Stimulated activated CD8-positive, alpha-beta memory T cell treated with anti-CD3 and anti-CD28 coated beads, Interleukin-7, amount 100 ng/mL, for 4 hours (primary cell): ENCODE measurements at places on chromosomes 6 and 20.

DNA sequence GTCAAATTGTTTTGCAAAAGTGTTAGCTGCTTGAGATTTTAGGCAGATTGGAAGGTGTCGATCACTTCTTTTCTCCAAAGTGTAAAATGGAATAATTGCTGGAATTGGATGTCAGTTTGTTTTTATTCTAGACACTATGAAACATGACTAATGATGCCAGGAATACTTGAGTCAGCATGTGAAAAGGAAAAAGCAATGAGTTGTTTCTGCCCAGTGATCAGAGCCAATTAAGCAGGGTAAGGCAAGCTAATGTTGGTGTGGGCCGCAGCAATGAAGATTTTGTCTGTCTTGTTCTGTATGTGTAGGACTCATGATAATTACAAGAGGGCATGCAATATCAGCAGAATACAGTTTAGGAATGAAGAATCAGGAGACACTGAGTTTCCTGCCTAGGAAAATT, 110.3 kb downstream of the CARMIL1 start:
- DNase-seq = no peak

GRCh38 chr6:145508107-145508506, 227.2 kb downstream of the EPM2A start:
- DNase-seq = no peak

GRCh38 chr6:132495604-132496079, 17.3 kb downstream of the STX7 start:
- no peak for DNase-seq

DNA sequence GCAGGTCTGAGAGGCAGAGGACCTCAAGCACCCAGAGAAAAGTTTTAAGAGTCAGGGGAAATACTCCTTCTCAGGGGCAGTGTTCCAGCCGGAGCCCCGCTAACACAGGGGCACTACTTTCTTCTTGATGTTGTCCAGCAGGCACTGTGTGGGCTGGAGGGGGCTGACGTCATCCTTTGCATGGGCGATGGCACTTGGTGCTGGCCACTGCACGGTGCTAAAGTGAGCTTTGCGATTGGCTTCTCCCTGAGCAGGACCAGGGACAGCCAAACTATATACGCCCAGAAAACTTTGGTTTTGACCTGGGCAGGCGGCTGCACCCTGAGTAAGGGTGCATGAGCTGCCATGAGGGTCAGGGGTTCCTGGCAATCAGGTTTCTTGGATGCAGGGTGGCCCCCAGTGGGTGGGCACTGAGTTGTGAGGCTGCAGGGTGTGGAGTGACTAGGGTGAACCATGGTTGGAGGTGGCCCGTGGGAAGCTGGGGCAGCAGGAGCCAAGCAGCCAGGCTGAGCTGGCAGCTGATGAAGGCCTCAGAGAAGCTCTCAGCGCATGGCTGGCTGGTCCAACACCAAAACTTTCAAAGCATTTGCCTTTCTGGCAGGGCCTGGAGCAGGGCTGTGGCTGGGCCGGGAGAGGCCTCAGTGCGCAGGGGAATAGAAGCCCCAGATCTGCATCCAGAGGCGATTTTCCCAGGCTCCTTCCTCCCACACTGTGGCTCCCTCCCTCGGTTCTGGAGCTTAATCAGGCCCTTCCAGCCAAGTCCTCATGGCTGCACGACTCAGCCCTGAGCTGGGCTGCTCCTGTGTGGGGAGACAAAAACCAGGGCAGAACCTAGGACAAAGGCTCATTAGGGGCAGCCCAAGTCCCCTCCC, 18.3 kb downstream of the MRPS18A start:
- no peak for DNase-seq

- peak; percentile 28 for DNase-seq
Observed at GRCh38 chr6:34246563-34247391, 2.0 kb downstream of the SMIM29 start.
